Activated CD4-positive, alpha-beta T cell treated with anti-CD3 and anti-CD28 coated beads for 4 hours (primary cell): ENCODE measurements at places on chromosomes 4 and X.

GRCh38 chr4:81687471-81687870 lies 215.8 kb upstream of the RASGEF1B start:
- DNase-seq: no peak

- DNase-seq: no peak
These were observed 216.2 kb downstream of the DHRSX start for GRCh38 chrX:2284601-2285000.

GRCh38 chr4:76601791-76602190 lies 166.8 kb downstream of the SHROOM3 start:
- no peak for DNase-seq

DNA sequence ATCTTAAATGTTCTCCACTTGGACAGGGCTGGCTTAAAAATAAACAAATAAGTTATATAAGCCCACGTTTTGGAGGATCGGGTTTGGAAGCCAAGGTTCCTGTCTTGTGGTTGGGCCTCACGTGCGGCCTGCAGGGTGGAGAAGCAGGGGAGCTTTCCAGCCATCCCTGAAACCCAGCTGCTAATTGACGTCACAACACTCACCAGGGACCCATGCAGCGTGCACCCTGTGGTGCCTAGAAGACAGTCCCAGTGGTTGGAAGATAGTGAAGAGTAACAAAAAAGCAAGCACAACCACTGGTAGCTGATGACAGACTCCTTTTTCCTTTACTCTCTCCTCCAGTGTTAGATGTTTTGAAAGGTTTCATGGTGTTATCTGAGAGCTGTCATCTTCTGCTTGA lies 142.0 kb upstream of the RBPJ start:
- DNase-seq: no peak

GRCh38 chr4:56326363-56326762 lies 60.9 kb downstream of the AASDH start:
- no peak for DNase-seq

DNA sequence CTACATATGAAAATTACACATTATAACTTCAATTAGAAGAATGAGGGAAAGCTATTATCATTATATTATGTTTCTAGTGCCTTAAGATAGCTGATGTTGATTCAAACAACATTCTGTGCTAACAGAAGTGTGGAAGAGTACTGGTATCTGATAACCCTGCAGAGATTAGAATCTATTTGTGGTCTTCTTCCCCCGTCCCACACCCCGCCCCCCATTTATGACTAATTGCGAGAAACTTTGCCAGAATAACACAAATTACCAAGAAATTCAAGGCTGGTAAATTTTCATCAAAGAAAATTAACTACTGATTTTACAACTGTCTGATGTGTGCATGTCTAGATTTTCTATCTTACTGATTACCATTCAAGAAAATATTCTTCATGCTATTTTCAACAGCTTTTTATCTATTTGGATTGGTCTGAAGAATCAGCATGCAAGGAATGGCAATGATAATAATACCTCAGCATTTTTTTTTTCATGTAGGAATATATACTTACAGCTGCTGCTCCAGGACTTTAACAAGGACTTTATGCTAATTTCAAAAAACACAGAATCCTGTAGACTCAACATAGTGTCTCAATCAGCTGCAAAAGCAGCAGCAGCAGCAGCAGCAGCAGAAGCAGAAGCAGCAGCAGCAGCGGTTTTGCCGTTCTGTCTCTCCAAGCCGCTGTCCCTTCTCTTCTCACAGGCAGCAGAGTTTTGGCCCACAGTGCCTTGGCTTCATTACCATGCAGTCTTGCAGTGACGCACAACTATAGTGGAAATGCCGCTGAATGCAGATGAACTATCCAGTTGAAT lies 126.7 kb downstream of the FRYL start:
- DNase-seq: peak; percentile 72

DNA sequence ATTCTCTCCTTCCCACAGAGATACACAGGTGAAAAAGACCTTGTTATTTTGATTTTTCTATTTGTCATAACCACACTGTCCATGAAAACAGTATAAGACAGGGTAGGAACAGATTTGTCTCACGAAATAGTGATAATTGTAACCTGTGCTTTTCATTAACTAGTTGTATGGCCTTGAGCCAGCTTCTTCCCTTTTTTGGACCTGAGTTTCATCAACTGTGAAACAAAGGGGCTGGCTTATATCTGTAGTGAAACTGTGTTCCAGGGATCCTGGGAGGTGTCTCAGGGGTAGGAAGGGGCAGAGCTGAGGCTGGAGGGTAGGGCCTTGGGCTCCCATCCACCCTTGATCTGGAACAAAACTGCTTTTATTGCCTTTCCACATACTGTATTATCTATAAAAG lies 50.9 kb downstream of the MED28 start:
- no peak for DNase-seq

DNA sequence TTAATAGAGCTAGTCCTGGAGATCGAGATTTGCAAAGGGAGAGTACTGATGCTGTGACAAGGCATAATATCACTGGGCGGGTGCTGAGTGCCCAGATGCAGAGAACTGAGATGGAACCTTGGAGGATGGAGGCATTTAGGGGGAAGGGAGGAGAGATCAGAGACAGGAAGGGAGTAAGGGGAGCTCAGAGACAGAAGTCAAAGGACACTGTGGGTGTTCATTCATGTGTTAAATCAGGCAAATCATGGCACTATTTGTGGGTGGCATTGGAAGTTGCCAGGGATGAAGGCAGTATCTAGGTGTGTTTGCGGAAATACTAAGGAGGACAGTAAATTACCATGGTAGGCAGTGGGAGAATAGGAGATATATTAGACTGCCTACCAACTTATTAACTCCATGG lies 135.0 kb downstream of the RBM46 start:
- no peak for DNase-seq
